ENCODE measurements at places on chromosomes 6 and 20.

GRCh38 chr6:2940010-2940850 is 31.1 kb downstream of the SERPINB6 start:
- peak; percentile 92 for DNase-seq

DNA sequence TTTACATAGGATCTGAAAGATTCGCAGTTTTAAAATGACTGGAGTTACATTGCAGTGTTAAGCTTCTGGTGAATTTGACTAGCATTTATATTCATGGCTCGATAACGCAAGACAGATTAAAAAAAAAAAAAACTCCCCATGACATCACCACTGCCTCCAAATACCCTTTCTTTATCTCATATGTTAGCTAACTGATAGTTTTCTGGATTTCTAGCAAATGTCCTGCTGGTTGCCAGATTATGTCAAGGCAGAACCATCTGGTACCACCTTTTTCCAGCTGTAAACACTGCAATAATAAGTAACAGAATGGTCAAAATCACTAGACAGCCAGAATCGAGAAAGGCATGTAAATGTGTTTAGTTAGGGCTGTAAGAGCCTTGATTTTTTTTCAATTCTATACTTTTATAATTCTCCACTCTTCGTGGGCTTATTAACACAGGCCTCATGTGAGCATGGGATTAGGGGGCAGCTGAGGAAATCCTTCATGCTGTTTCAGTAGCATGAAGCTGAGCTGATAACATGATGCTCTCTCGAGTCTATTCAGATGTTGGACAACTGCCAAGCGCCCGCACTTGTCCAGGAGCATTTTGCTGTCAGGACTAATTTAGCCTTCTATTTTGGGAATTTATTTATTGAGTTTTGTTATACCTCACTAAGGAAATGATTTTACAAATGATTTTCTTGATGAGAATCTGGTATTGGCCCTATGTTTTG is 166.0 kb upstream of the SCGN start:
- DNase-seq: no peak

DNA sequence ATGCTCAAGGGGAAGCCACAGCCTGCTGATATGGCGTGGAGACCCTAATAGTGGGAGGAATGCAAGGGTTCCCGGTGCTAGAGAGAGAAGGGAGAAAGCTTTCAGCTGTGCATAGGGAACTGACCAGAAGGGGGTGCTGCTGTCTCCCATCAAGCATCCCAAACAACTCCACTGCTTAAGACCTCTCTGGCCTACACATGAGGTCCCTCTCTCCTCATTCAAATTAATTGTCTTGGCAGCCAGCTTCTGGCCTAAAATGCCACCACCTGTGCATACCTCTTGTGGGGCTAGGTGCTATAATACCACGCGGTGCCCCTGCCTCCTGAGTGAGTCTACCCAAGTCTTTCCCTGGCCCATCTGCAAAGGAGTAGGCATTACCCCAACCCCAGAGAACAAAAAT is 14.5 kb downstream of the ADISSP start:
- peak; percentile 75 for DNase-seq

DNA sequence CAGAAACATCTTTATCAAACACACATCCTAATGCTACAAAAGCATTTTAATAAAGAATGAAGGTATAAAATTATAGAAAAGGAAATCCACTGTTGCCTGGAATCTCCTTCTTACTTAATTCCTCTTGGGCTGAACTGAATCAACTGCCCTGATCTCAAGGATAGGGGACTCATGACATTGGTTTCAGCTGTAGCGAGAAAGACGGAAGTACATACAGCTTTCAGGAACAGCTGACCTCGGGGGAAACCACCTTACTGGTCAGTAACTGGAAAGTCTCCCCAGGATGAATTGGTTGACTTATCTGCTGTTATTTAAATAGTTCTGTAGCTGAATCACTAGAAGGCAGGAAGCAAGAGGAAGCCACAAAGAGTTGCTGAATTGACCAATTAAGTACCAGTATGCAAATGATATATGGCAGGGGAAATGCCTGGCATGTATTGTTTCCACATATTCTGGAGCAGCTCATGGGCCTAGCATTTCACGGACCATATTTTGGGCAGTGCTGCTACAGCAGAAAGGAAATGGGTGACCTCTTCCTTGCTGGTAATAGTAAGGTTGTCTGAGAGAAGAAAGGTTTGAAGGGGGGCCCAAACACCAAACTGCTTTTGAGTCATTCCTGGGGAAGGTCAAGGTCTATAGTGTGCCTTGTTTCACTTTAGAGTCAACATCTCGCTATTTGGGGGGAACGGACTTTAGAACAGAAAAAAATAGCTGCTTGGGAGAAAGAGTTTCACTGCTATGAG is 43.7 kb upstream of the MAP7 start:
- peak; percentile 79 for DNase-seq

GRCh38 chr6:356828-357251 is 34.7 kb upstream of the IRF4 start:
- peak; percentile 28 for DNase-seq

- no peak for DNase-seq
These were observed 121.1 kb downstream of the RNGTT start for GRCh38 chr6:88842320-88842719.

- DNase-seq: no peak
These were observed 581.6 kb downstream of the HAO1 start for GRCh38 chr20:7358670-7359069.

- no peak for DNase-seq
These were observed 42.9 kb downstream of the ARHGAP18 start for GRCh38 chr6:129667034-129667433.

DNA sequence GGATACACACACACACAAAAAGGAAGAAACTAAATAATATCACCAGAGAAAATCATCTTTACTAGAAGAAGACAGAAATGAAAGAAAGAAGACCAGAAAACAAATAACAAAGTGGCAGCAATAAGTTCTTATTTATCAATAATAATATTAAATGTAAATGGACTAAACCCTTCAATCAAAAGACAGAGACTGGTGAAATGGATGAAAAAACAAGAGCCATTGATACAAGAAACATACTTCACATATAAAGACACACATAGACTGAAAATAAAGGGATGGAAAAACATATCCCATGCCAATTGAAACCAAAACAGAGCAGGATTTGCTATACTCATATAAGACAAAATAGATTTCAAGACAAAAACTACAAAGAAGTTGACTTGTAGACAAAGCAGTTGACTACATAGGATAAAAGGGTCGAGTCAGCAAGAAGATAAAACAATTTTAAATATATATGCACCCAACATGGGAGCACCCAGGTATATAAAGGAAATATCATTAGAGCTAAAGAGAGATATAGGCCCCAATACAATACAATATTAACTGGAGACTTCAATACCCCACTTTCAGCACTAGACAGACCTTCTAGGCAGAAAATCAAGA is 259.4 kb downstream of the EPM2A start:
- DNase-seq: no peak

DNA sequence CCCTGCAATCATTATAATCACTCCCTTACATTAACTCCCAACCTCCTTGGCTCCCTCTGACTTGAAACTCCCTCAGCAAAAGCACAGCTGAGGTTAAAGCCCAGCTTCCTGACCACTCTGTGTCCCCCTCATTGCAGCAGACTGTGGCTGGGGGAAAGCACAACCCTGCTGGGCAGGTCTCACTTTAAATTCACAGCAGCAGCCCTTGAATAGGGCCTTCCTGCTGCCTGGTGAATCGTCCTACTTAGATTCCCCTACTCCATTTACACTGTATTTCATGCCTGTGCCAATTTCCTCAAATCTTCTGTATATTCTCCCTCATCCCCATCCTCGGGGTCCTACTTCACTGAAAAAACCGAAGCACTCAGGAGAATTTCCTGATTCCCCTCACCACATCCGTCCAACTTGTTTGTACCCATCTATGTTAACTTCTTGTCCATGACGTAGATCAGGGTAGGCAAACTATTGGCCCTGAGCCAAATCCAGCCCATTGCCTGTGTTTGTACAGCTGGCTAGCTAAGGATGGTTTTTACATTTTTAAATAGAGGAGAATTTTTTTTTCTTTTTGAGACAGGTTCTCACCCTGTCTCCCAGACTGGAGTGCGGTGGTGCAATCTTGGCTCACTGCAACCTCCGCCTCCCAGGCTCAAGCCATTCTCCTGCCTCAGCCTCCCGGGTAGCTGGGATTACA is 31.5 kb upstream of the GCM1 start:
- DNase-seq: peak; percentile 14

GRCh38 chr6:160764847-160765246 is 62.8 kb downstream of the PLG start:
- DNase-seq: no peak

Measured in activated CD4-positive, alpha-beta memory T cell treated with anti-CD3 and anti-CD28 coated beads for 36 hours (primary cell).